T1000 (cell line): ENCODE measurements at places on chromosomes 11 and 22.

DNA sequence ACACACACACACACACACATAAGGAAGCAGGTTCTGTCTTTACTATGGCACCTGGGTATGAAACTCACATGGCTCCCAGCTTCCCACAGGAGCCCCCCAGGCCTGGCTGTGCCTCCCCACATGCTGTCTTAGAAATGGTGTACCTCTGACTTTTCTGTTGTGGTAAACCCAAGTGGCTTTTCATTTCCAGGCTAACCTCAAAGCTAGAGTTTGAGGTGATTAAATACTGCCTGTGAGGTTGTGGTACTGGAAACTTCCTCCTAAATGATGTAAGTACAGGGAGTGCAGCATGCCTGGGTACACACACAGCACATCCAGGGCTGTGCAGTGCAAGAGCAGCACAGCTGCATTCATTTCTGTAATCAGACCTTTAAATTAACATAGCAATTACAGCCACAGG, 34.4 kb downstream of the ME3 start:
- no peak for DNase-seq

- DNase-seq: no peak
Observed at GRCh38 chr11:69530278-69531070, 49.0 kb downstream of the LINC01488 start.

DNA sequence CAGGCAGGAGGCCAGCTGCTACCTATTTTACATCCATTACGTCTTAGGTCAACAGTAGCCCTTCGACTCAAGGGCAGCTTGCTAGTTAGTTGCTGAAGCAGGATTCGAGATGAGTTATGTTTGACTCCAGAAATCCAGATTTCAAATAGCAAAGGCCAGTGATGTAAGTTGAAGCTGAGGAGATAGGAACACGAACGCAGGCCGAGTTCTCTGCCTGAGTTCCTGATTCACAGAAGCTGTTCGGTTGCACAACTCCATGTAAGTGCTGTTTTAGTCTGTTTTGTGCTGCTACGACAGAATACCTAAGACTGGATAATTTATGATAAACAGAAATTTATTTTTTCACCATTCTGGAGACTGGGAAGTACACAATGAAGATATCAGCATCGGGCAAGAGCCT, 111.2 kb downstream of the SLC1A2 start:
- DNase-seq: no peak

- no peak for DNase-seq
Observed at GRCh38 chr11:77123591-77123990, 4.5 kb upstream of the MYO7A start.

GRCh38 chr11:93051186-93051585, 81.7 kb downstream of the MTNR1B start:
- no peak for DNase-seq

GRCh38 chr11:16404781-16405285, 48.5 kb upstream of the SOX6 start:
- DNase-seq: no peak
